ENCODE measurements at places on chromosomes 1 and 21.

GRCh38 chr1:152479792-152480595 lies 30.6 kb upstream of the LCE5A start:
- no peaks in the 10 kb centered on the region for H3K4me1 ChIP-seq
- H3K4me3 ChIP-seq, result no peak overlapping the region
- no peak overlapping the region for H3K27ac ChIP-seq
- H3K27me3 ChIP-seq, result no peaks in the 10 kb centered on the region
- peak; percentile 66 for DNase-seq

DNA sequence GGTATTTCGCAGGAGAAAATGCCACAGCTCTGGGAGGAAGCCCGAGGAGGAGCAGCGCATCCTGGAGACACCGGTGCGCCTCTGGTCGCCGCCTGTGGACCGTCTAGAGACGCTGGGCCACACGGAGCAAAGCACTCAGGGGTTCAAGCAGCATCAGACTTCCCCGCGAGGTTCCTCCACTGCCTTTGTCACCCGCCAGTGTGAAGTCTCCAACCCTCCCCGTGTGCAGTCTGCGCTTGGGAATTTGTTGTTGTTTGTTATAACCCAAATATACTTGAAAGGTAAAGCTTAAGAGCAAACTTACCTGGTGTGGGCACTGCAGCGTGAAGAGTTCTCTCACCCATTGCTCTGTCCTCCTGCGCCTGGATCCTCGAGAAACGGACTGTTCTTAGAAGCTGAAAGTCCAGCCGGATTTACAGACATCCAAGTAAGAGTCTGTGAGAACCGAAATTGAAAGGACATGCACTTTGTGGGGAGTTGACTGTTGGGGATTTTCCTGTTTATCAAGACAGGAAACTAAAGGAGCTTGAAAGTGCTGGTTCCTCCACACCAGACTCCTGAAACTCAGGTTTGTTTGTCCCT lies at the start of gene GBP4:
GBP4 (minus strand) TSS at position 452 of the 582 bp plus-strand sequence; CDS start at position 344, 108 bp downstream.
- DNase-seq, result peak; percentile 38
- H3K27me3 ChIP-seq, result no peaks in the 10 kb centered on the region
- H3K4me1 ChIP-seq, result no peaks in the 10 kb centered on the region
- peak within 1 kb of the TSS; percentile 76 for H3K27ac ChIP-seq

GRCh38 chr21:43754948-43755781 lies 20.9 kb downstream of the CSTB start:
- no peak overlapping the region for H3K4me3 ChIP-seq
- H3K4me1 ChIP-seq, result no peaks in the 10 kb centered on the region
- H3K27ac ChIP-seq, result no peak overlapping the region
- no peak for DNase-seq

DNA sequence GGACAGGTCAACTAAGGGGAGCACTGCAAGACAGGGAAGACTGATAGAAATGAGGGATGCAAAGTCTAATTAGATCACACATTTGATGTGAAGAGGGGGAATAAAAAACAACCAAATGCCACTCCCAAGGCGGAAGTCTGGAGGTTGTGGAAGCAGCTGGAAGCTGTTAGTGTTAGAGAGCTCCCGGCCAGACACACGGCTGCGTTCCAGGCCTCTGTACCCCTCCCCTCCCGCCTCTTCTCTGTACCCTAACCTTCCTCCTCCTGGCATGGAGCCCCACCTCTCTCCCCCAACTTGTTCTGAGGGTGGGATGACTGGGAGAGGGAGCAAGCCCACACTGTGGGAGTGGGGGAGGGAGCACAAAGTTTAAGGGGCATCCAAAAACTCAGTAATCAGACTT lies 67.0 kb downstream of the PLEKHA6 start:
- peaks cover 12% of the 10 kb centered on the region for H3K4me1 ChIP-seq
- H3K27me3 ChIP-seq, result no peaks in the 10 kb centered on the region
- no peaks in the 10 kb centered on the region for H3K36me3 ChIP-seq
- DNase-seq, result no peak
- H3K4me3 ChIP-seq, result no peak overlapping the region

GRCh38 chr1:5926686-5927435 lies 65.4 kb downstream of the NPHP4 start:
- H3K27ac ChIP-seq, result no peak overlapping the region
- no peak for DNase-seq
- no peaks in the 10 kb centered on the region for H3K4me1 ChIP-seq
- no peaks in the 10 kb centered on the region for H3K27me3 ChIP-seq
- no peaks in the 10 kb centered on the region for H3K36me3 ChIP-seq

DNA sequence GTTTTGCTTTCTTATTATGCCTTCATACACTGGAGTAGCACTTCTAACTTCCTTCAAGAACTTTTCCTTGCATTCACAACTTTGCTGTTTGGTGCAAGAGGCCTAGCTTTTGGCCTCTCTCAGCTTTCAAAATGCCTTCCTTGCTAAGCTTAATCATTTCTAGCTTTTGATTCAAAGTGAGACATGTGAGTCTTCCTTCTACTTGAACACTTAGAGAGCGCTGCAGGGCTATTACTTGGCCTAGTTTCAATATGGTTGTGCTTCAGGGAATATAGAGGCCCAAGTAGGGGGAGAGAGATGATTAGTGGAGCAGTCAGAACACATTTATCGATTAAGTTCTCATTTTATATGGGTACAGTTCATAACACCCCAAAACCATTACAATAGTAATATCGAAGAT lies 12.4 kb downstream of the ANGEL2 start:
- no peak for DNase-seq
- no peaks in the 10 kb centered on the region for H3K36me3 ChIP-seq
- H3K27me3 ChIP-seq, result no peaks in the 10 kb centered on the region
- no peak overlapping the region for H3K4me3 ChIP-seq
- H3K27ac ChIP-seq, result no peak overlapping the region

GRCh38 chr1:203316626-203317093 lies 11.3 kb downstream of the BTG2 start:
- H3K36me3 ChIP-seq, result no peaks in the 10 kb centered on the region
- DNase-seq, result peak; percentile 85
- H3K27me3 ChIP-seq, result no peaks in the 10 kb centered on the region

DNA sequence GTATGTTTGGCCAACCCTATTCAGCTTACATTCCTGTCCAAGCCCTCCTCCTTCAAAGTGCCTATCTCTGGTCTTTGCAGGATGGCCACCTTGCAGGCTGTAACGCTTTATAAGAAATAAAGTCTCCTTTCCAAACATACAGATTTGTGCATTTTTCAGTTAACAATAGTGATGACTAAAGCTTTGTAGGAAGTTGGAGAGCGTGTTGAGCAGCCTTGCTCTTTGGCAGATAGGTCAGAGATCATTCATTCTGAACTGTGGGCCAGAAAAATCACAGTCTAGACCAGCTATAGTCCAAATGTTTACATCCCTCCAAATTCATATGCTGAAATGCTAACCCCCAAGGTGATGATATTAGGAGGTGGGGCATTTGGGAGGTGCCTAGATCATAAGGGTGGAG lies 34.0 kb upstream of the FAM89A start:
- H3K27ac ChIP-seq, result no peak overlapping the region
- no peaks in the 10 kb centered on the region for H3K36me3 ChIP-seq
- H3K27me3 ChIP-seq, result no peaks in the 10 kb centered on the region
- no peak overlapping the region for H3K4me3 ChIP-seq
- DNase-seq, result no peak

DNA sequence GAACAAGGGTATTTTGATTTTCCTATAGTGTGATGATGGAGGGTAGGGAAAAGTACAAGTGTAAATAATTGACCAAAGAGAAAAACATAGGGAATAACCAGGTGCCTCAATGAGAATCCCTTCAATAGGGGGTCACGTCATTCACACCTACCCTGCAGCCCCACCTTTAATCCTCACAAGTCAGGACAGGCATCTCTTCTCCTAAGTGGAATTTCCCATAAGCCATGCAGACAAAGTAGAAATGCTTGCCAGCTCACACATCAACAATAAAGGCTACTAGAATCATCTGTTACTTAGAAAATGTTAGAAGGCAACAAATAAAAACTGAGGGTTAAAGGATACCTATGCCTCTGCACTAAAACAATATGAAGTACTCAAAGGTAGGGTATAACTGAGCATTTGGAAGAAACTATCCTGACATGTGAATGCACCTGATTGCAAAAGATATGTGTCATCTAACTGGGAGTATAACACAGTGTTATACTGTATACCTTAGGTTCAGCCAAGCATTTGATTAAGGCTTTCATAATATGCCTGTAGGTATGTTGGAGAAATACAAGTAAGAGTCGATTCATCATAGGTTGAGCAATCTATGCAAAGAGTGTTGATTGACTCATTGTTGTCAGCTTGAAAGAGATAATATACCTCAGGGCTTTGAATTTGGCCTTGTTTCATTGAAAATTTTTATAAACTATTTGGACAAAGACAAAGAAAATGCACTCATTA lies 32.4 kb upstream of the ATP1A1 start:
- H3K36me3 ChIP-seq, result no peaks in the 10 kb centered on the region
- DNase-seq, result no peak
- no peak overlapping the region for H3K4me3 ChIP-seq
- no peak overlapping the region for H3K27ac ChIP-seq
- no peaks in the 10 kb centered on the region for H3K27me3 ChIP-seq

- no peak for DNase-seq
- no peaks in the 10 kb centered on the region for H3K36me3 ChIP-seq
- no peak overlapping the region for H3K4me3 ChIP-seq
Measured at GRCh38 chr1:232145768-232146167, 484.2 kb downstream of the SIPA1L2 start.

DNA sequence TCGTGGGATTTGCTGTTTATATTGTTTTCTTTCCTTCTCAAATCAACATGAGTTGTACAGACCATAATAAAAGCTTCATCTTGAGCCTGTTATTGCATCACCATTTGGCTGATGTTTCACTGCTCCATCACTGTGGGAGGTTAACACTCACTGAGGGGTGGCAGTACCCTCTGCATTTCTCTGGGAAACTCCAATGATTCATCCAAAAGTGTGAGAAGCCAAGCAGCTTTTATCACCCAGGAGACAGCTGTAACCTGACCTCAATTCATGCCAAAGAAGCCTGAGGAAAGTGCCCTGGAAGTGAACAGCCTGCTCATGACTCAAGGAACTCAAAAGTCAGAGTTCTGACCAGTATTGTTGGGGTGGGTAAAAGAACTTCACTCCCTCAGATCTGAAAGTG lies 84.1 kb downstream of the GPR88 start:
- no peaks in the 10 kb centered on the region for H3K27me3 ChIP-seq
- H3K27ac ChIP-seq, result no peak overlapping the region
- H3K4me3 ChIP-seq, result no peak overlapping the region
- H3K4me1 ChIP-seq, result no peaks in the 10 kb centered on the region
- DNase-seq, result no peak
- no peaks in the 10 kb centered on the region for H3K36me3 ChIP-seq

DNA sequence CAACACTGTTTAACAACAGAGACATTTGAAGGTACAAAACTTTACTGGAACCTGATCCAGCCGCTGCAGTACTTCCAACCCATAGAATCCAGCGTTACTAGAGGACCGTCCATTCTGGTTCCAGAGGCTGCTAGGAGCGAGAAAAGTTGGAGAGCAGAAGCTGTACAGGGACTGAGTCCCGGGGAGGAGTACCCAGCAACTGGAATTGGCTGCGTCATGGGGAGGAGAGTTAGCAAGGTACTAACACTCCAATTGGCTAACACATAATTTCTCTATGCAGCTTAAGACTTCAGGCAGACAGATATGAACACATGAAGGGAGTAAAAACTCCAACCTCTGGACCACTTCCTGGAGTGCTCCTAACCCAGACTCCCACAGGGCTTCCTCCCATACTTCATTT lies 2.1 kb upstream of the QSOX1 start:
- peaks cover 16% of the 10 kb centered on the region for H3K4me1 ChIP-seq
- DNase-seq, result no peak
- H3K4me3 ChIP-seq, result no peak overlapping the region
- no peaks in the 10 kb centered on the region for H3K36me3 ChIP-seq
- no peaks in the 10 kb centered on the region for H3K27me3 ChIP-seq

DNA sequence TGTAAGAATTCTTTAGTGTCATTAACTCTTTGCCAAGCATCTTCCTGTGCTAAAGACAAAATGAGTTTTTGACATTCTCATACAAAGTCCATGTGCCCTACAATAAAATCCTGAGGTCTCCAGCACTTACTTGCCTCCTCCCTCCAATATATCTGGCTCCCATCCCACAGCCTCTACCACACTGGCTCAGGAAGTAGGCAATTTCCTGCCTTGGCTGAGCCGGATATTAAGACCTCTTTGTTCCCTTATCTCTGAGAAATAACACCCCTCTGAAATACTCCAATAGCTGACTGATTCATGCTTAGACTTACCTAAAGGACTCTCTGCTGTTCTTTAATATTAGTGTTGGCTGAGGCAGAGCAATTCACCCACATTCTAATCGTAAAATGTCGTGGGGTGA lies 37.6 kb upstream of the GORAB start:
- H3K27ac ChIP-seq, result no peak overlapping the region
- H3K36me3 ChIP-seq, result no peaks in the 10 kb centered on the region
- H3K4me1 ChIP-seq, result no peaks in the 10 kb centered on the region
- DNase-seq, result peak; percentile 56

- no peak overlapping the region for H3K4me3 ChIP-seq
- no peak overlapping the region for H3K27ac ChIP-seq
Measured at GRCh38 chr1:100100202-100100601, 32.5 kb downstream of the SASS6 start.

DNA sequence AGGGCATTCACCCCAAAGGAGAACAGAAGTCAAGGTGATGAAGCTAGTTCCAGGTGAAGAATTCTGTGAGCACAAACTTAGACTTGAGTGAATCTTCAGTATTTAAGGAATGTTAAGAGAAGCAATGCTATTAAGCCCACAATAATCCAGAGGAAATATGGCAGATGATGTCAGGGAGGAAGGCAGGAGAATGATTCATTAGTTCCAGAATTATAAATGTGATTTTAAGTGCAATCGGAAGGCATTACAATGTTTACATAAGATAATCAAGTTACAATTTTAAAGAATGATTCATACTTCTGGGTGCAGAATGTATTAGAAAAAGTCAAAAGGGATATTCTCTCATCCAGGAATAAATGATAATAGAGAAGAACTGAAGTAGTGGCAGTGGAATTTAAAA lies 545.2 kb upstream of the BRINP3 start:
- H3K36me3 ChIP-seq, result no peaks in the 10 kb centered on the region
- no peak for DNase-seq
- H3K27ac ChIP-seq, result no peak overlapping the region
- H3K4me1 ChIP-seq, result no peaks in the 10 kb centered on the region
- H3K27me3 ChIP-seq, result no peaks in the 10 kb centered on the region
- H3K4me3 ChIP-seq, result no peak overlapping the region

GRCh38 chr1:93506126-93506525 lies 58.2 kb downstream of the FNBP1L start:
- no peak for DNase-seq
- peak overlapping the region; percentile 38 for H3K27ac ChIP-seq
- H3K36me3 ChIP-seq, result no peaks in the 10 kb centered on the region
- no peak overlapping the region for H3K4me3 ChIP-seq
- no peaks in the 10 kb centered on the region for H3K27me3 ChIP-seq
- peaks cover 5% of the 10 kb centered on the region for H3K4me1 ChIP-seq

GRCh38 chr1:147752511-147752910 lies 7.9 kb downstream of the GJA5 start:
- DNase-seq, result no peak
- H3K27me3 ChIP-seq, result no peaks in the 10 kb centered on the region
- H3K4me1 ChIP-seq, result no peaks in the 10 kb centered on the region
- H3K27ac ChIP-seq, result no peak overlapping the region
- no peak overlapping the region for H3K4me3 ChIP-seq

GRCh38 chr1:97759078-97759477 lies 161.8 kb downstream of the DPYD start:
- no peak overlapping the region for H3K4me3 ChIP-seq
- no peaks in the 10 kb centered on the region for H3K36me3 ChIP-seq
- H3K27ac ChIP-seq, result no peak overlapping the region
- no peak for DNase-seq

GRCh38 chr21:29538115-29538514 lies 239.4 kb downstream of the BACH1 start:
- H3K4me1 ChIP-seq, result no peaks in the 10 kb centered on the region
- no peak overlapping the region for H3K27ac ChIP-seq
- no peaks in the 10 kb centered on the region for H3K36me3 ChIP-seq
- no peaks in the 10 kb centered on the region for H3K27me3 ChIP-seq

Data from colonic mucosa (tissue), 4 donors.